ENCODE measurements at places on chromosomes 1 and 21.
A peak's percentile ranks its signal among the peaks of the same experiment; 100 is the strongest.

GRCh38 chr1:6495540-6496364 is 4.3 kb upstream of the PLEKHG5 start:
- no peak for DNase-seq

- no peak for DNase-seq
Observed at GRCh38 chr1:187985145-187985896, 1156.6 kb downstream of the PLA2G4A start.

GRCh38 chr1:59162665-59163064 is 134.2 kb upstream of the FGGY start:
- no peak for DNase-seq

GRCh38 chr1:214537219-214537618 is 14.2 kb downstream of the PTPN14 start:
- no peak for DNase-seq

DNA sequence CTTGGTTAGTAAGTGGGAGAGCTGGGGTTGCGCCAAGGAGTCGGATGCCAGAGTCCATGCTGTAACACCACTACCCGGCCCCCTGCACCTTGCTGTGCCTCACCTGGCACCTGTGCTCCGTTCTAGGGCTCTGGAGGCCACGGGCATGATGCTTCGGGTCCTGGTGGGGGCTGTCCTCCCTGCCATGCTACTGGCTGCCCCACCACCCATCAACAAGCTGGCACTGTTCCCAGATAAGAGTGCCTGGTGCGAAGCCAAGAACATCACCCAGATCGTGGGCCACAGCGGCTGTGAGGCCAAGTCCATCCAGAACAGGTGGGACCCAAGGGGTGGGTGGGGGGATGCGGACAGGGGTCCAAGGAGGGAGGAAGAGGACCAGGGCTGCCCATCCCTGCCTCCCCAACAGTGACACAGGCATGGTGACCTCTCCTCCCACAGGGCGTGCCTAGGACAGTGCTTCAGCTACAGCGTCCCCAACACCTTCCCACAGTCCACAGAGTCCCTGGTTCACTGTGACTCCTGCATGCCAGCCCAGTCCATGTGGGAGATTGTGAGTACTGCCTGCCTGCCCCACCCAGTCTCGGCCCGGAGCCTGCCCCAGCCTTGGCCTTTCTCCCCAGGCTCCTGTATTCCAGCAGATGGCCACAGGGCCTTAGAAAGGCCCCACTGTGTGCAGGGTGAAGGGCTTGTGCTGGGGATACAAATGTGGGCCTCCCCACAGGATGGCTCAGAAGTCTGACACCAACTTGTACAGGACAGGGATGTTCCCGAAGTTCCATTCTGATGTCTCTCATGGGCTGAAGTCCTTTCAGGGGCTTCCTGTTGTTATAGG is 9.6 kb upstream of the HTR6 start:
- no peak for DNase-seq

DNA sequence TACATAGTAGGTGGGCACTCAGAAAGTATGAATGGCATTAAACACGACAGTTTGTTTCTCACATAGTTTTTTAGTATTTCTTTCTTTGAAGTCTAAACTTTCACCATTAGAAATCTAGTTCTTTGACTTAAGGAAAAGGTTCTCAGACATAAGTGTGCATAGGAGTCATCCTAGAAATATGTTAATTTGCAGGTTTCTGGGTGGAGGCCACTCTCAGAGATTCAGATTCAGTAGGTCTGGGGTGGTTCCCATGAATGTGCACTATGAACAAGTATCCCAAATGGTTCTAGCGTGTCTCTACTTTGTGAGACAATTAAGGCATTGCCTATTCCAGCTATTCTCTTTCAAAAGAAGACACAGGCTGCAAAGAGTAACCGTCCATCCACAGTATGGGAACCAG is 119.3 kb downstream of the NGF start:
- DNase-seq: no peak

DNA sequence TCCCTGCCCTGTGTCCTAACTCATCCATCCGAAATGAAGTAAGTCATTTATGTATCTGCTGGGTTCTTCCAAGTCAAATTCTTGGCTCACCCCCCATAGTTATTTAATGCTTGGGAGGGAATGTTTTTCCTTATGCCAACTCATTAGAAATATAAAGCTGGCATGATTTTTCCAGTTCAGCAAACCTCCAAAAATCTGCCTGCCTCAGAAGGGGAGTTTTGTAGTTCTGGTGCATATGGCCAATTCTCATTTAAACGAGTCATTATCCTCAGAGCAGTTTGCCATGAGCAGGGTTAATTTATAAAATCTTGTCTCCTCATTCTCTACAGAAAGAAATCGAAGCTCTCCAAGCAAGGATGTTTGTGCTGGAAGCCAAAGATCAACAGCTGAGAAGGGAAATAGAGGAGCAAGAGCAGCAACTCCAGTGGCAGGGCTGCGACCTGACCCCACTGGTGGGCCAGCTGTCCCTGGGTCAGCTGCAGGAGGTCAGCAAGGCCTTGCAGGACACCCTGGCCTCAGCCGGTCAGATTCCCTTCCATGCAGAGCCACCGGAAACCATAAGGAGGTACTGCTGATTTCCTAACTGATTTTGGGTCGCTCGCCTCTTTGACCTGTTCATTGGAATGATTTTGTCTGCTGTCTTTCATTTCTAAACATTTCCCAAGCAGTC is 144.1 kb downstream of the DISC1 start:
- DNase-seq: no peak

- peak; percentile 82 for DNase-seq
Observed at GRCh38 chr1:167629681-167630567, at the start of gene RCSD1. TSS of gene RCSD1 (plus strand) at chr1:167630232. CDS start at chr1:167630424, 192 bp downstream.

DNA sequence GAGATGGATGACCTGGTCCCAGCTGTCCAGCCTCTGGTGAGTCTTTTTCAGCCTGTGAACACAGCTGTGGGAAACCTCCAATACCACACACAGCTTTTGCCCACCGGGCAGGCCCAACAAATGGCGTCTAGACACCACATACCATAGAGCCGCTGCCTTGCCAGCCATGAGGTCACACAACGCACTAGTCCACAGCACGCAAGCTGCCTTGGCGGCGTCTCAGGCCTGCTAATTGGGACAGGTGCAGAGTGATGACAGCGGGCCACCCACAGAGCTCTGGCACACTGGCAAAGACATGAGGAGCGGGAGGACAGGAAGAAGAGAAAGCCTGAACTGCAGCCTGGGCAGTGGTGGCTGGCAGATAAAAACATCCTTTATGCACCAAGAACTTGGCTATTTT is 125.5 kb downstream of the ADAMTS1 start:
- DNase-seq: no peak

DNA sequence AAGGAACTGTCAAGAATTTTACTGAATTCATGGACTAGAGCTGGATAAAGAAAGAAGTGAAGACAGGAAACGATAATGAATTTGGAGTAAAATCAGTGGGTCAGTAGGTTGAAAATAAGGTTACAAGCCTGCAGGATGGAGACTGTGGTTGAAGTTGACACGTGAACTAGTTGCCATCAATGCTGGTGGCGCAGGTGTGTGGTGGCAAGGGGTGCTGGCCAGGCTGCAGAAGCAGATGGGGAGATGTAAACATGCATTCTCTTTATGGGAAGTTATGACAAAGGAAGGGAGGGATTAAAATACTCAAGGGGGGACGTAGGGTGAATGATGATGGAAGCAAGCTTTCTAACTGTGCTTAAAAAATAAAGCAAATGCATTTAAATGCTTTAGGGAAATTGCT is 263.1 kb downstream of the KCNJ6 start:
- DNase-seq: no peak

DNA sequence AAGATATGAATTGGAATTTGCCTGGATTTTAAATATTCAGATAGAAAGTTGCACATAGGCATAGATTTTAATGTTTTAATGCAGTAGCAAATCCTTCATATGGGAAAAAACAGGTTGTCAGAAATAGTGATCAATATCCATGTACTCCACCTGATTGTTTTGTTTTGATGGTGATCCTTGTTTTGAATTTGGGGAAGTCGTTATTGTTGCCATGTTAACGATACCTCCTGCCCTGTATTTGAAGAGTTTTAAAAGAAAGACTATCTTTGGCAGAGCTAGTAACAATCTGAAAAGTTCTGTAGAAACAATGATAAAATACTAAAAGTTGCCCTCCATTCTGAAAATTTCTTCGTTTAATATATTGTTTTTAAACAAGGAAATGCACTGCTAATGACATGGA is 1.1 kb downstream of the CEP350 start:
- no peak for DNase-seq
